H1 (cell line): ENCODE measurements at places on chromosomes 11 and 22.
A peak's percentile ranks its signal among the peaks of the same experiment; 100 is the strongest.

DNA sequence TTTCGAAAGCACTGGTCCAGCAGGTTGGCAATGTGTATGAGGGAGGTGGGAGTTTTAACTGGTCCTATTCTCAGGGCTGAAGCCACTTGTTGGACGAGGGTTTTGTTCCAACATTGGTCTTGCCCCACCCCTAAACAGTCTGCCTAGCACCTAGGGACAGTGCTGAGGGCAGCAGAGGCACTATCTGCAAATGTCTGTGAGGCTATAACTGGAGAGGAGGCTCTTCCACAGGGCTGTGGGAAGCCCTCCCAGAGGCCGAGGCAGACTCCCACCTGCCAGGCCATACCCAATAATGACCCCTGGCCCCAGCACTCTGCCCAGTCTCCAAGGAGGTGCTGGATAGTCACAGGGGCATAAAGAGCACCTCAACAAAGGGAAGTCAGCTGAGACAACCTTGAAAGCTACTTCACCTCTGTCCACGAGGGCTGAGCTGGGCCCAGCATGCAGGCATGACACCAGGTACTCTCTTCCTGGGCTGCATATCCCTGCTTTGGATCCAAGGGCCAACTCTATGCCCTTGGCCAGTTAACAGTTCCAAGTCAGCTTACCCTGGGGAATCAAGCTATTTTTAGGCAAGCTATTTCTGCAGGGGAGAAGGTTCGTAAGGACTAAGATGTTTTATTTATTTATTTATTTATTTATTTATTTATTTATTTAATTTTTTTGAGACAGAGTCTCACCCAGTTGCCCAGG is 40.2 kb upstream of the SLC25A1 start:
- no peak for DNase-seq

DNA sequence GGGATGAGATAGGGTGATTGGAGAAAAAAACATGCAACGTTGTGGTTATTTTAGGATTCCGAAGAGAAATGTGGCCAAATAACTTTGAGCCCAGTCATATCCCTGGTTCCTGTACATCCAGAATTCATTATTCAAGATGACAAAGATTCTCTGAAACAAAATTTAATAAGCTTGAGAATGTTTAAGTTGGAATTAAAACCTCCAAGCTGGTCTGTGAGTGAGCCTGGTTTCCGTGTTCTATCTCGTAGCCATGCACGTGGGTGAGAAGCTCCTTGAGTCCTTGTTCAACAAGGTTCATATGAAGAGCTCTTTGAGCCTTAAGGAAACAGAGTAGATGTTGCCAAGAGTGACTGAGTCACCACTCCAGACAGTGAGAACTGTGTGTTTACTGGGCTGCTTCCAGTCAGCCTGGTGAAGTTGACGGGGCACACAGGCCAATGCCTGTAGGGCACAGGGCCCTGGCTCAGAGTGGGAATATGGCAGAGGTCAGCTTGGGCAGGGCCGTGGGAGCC is 206.5 kb downstream of the NAV2 start:
- DNase-seq: no peak

- DNase-seq: no peak
Measured at GRCh38 chr11:35047769-35048168, 91.2 kb upstream of the CD44 start.

- no peak for DNase-seq
Measured at GRCh38 chr11:7677071-7677470, 3.8 kb upstream of the CYB5R2 start.

- no peak for DNase-seq
Measured at GRCh38 chr11:62048100-62048499, 75.7 kb upstream of the INCENP start.

GRCh38 chr22:33919391-33920196 is 682 bp downstream of the LARGE1 start:
- peak; percentile 72 for DNase-seq

DNA sequence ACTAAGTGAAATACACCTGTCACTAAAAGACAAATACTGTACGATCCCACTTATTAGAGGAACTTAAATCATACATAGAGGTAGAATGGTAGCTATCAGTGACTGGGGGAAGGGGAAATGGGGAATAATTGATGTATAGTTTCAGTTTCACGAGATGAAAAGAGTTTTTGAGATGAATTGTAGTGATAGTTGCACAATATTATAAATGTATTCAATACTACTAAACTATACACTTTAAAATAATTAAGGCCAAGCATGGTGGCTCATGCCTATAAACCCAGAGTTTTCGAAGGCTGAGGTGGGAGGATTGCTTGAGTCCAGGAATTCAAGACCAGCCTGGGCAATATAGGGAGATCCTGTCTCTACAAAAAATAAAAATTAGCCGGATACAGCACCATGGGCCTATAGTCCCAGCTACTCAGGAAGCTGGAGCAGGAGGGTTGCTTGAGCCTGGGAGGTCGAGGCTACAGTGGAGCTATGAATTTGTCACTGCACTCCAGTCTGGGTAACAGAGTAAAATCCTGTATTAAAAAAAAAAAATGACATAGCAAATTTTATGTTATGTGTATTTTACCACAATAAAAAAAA is 40.4 kb downstream of the SERPIND1 start:
- DNase-seq: no peak

GRCh38 chr11:27771516-27771915 is 71.3 kb upstream of the BDNF start:
- DNase-seq: no peak
